ENCODE measurements at places on chromosomes 1 and 21.

DNA sequence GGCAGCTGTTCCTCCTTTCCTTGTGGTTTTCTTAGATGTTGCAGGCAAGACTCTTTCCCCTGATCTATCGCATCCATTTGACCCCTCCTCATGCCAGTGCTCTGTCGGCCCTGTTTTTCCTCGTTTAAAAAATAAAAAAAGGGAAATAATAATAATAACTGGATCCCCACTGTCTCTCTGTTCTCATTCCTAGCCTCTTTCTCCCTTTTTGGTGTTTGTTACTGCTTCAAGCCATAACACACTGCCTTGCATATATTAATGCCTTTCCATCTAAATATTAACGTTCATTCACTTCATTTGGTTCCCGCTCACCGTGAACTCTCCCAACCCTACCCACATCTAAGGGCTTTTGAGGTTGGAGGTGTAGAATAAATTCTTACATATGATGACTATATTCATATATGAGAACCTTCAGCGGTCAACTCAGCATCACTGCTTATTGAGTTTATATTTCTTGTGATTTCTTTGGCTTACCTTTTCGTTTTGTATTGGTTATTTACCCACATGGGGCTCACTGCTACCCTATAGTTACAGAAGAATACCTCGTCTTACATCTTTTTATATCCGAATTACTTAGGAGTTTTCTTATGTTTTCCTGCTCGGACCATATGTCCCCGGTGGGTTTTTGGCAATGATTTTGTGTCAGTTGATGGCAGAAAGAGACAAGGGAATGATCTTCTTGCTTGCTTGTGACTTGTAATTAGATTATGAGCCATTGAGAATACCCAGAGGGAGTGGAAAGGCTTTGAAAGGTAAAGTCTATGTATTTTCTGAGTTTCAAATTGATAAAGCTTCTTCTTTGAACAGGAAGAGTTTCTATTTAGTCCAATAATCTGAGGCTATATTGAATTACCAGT, 805 bp downstream of the ATG4C start:
- DNase-seq: no peak

DNA sequence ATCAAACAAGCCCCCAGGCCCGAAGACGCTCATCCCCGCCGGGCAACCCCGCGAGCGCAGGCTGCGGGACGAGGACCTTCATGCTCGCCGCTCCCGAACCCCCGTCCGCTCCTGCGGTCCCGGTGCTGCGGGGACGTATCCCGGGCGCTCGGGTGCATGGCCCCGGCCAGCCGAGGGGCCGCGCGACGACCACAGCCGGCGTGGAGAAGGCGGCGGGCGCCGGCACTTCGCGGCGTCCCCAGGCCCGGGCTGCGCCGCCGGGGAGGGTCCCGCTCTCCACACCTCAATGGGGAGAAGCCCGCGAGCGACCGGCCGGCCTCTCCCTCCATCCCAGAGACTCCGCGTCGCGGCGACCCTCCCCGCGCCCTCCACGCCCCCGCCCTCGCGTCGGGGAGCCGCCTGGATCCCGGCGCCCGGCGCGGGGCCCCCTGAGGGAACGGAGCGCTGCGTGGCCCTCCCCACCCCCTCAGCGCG, 401 bp downstream of the ERRFI1 start:
- no peak for DNase-seq

GRCh38 chr21:19999369-20000272, 998.6 kb upstream of the NCAM2 start:
- DNase-seq: no peak

GRCh38 chr1:42456754-42457089, 379 bp downstream of the PPCS start:
- DNase-seq: peak; percentile 38

DNA sequence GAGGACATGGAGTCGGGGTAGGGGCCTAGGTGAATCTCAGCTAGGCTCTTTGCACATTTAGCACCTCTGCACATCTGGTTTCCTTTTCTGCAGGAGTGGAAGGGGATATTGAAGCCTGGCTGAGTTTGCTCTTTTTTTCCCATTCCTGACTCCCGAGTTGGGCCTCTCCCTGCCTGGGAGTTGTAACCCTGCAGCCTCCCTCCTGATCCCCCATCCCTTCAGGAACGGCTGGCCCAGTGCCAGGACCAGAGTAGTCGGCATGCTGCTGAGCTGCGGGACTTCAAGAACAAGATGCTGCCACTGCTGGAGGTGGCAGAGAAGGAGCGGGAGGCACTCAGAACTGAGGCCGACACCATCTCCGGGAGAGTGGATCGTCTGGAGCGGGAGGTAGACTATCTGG, 836 bp downstream of the OLFML3 start:
- no peak for DNase-seq

DNA sequence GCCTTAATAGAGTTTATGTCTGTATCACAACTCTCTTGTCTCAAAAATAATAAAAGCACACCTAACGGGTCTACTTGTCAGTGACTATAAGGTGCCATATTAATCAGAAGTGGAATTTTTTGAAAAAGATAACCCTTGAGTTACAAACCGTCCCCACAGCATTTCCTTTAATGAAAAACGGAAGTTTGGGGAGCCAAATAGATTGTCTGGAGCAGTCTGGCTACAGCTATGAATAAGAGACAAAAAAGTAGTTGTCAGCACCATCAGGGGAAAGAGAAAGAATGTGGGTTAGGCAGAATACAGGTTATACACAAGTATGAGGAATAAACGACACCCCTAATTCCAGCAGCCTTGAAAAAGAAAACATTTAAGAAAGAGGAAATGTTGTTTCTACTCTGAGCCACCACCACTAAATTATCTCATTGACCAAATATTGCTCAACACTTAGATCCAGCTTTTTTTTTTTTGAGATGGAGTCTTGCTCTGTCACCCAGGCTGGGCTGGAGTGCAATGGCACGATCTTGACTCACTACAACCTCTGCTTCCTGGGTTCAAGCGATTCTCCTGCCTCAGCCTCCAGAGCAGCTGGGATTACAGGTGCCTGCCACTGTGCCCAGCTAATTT, 29.4 kb upstream of the USP24 start:
- no peak for DNase-seq

DNA sequence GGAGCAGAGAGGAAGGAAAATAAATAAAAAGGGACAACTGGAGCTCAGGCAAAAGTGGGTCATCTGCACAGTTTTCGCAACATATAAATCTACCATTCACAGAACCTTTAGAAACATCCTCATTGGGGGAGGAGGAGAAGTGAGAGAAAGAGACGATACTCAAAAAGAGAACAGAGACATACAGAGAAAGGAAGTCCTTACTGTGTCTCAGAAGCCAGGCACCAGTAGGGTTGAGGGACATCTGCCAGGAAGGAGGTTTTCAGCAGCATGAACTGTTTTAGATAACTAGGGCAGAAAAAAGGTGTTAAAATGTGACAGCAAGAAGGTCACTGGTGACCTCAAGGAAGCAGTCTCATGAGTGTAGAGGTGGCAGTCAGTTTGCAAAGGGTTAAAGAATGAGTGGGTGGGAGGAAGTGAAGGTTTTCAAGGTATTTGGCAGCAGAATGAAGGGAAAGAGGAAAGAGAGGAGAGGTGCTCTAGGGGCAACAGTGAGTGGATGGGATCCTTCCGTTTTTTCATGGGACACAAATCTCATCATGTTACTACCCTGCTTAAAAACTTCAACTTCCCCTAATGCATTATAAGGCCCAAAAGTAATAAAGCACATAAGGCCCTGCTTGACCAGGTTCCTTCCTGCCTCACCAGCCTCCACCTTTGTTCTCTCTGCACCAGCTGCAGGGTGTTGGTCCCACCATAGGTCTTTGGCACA, 9.5 kb downstream of the JAK1 start:
- no peak for DNase-seq

DNA sequence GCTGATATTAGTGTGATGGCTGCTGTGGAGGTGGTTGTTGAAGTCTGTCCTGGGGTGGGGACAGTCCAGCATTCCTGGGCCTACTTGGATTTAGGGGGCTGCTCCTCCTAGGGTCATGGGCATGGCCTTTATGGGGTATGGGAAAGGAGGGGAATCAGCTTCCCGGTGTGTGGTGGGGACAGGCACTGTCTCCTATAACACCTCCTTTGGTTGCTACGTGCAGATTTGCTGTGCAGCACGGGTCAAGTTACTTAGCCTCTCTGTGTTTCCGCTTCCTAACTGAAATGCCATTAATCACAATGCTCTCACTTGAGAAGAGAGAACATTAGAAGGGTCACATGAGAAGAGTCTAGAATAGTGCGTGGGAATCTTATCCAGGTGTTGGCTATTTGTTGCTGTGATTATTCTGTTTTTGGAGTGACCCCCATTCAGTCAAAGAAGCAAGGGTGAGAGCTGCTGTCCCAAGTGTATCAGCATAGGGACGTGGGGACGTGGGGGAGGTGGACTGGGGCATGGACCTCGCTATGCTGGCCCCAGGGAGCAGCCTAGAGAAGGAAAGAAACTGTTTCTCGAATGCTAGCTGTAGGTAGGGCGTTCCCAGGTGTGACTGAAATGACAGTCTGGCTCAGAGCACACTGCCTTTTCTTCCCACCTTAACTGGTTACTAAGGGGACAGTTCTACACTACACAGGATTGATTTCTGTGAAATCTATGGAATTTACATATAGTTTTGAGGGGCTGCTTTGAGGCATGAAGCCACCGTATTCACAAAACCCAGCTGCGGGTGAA, 19.9 kb downstream of the SOX13 start:
- DNase-seq: no peak

DNA sequence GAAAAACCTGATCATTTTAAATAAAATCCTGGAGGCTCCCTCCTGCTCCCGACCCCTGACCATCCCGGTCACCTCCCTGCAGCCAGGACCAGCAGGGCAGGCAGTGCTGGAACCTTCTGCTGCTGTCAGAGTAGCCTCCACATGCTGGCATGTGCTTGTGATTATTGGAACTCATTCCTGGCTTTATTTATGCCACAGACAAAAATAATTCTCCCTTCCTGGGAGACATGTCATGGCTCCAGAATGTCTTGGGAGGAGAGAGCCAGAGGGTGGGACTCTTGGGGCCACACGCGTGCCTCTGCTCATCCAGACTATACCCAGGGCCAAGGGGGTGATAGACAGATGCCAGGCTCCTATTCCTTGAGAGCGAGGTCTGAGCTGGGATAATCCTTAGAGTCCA, 183.6 kb upstream of the RAB4A start:
- no peak for DNase-seq

GRCh38 chr1:24928689-24929397, 1.2 kb downstream of the RUNX3 start:
- no peak for DNase-seq

GRCh38 chr1:50989694-50990093, 19.6 kb downstream of the CDKN2C start:
- DNase-seq: no peak

GRCh38 chr1:166351676-166352075, 184.9 kb upstream of the FAM78B start:
- DNase-seq: no peak

DNA sequence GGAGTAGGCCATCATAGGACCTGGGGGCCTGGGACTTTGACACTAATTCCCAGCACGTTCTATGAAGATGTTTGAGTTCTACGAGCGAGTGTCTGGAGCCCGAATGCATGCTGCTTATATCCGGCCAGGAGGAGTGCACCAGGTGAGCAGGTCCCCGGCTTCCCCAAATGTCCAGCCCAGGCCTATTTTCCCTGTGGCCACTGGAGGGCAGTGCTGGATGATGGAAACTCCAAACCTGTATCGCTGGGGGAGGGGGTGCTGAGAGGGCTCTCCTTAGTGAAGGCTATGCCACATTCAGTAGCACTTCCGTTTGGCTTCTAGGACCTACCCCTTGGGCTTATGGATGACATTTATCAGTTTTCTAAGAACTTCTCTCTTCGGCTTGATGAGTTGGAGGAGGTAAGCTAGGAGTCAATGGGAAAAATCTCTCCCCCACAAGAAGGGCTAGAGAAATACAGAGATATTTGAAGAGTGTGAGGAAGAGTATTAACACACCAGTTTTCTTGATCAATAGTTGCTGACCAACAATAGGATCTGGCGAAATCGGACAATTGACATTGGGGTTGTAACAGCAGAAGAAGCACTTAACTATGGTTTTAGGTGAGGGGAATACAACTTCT, 5.2 kb upstream of the FCER1G start:
- DNase-seq: peak; percentile 64

DNA sequence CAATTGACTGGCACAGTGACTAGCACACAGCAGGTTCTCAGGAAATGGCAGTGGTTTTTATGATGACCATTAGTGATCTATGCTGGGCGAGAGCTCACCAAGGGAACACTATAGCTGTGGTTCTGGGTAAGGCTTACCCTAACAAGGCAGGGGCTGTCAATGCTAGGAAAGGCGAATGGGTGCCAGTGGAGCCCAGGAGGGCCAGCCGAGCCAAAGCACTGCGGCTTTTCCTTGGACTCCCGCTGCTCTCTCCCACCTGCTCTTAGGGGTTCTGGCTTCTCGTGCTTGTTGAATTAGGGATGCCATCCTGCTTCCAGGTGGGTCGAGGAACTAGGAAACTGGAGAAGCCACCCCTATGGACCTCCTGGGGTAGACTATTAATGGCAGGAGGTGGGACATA, 10.0 kb upstream of the A3GALT2 start:
- no peak for DNase-seq

- DNase-seq: no peak
Measured at GRCh38 chr1:210624722-210625121, 296.0 kb downstream of the HHAT start.

GRCh38 chr1:3745590-3746381, 6.5 kb upstream of the CCDC27 start:
- no peak for DNase-seq

DNA sequence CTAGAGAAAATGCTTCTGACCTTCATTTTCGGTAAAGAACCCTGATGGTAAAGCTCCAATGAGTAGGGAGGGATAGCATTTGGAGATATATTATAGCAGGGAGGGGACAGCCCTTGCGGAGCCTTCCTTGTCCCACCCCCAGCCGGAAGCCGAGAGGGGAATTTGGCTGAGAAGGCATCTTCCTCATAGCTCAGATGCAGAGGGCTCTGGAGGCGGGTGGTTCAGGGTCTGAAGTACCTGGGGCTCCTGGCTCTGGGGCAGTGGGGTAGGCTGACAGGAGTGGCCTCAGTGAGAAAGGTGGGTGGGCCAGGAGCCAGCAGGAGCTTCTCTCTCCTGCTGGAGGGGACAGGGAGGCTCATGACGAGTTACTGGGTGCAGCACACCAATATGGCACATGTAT, 88.0 kb upstream of the IFFO2 start:
- no peak for DNase-seq

- DNase-seq: no peak
Measured at GRCh38 chr1:220274251-220274855, 2.1 kb upstream of the RAB3GAP2 start.

DNA sequence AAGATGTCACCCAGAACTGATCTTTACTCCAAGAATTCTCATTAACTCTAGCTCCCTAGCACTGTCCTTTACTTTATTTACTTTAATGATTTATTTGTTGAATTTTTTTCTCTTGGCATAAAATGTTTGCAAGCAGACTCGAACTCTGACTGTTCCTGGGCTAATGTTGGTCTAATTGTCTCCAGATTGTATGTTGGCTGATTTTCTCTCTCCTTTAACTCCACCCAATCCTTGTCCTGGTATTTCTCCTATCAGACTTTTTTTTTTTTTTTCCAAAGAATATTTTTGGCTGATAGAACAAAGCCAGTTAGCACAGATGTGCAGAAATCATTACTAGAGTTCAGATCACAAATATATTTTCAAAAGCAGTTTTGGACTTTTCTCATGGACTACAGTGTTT, 82.6 kb downstream of the ATF6 start:
- DNase-seq: no peak

Measured in activated CD4-positive, alpha-beta T cell treated with anti-CD3 and anti-CD28 coated beads for 24 hours (primary cell).